ENCODE measurements at places on chromosomes 2 and 18.

GRCh38 chr2:186330050-186330449 is 156.0 kb upstream of the ZC3H15 start:
- DNase-seq: no peak

GRCh38 chr18:24319757-24320156 is 77.9 kb downstream of the OSBPL1A start:
- no peak for DNase-seq

DNA sequence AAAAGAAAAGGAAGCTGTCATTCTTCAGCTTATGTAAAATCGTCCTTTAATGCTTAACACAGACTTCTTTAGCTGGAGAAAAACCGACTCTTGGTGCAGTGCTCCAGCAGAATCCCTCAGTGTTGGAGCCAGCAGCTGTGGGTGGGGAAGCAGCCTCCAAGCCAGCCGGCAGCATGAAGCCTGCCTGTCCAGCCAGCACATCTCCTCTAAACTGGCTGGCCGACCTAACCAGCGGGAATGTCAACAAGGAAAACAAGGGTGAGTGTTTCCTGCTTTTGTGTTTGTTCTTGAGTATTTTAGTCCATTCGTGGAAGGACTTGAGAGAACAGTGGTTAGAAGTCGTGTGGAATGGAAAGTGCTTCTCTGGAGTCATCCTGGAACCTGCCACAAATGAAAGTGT is 38.9 kb downstream of the KDM3A start:
- DNase-seq: no peak

- DNase-seq: no peak
Measured at GRCh38 chr18:29146068-29146467, 969.1 kb upstream of the CDH2 start.

- DNase-seq: no peak
Measured at GRCh38 chr2:13758412-13758811, 874.1 kb upstream of the LRATD1 start.

DNA sequence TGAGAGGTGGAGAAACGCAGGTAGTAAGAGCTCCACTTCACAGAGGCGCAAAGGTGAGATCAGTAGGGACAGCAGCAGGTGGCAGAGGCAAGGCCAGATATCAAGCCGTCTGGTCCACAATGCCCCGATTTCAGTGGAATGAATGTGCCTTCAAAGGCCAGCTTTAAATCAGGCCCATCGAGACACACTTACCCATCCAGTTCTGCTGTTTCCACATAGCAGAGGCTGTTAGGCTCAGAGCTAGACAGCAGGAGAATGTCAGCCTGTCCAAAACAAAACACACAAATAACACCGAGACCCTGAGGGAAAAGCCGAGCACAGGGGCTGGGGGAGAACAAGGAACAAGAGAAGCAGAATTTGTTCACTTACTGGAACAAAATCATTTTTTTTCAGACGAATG is 75.8 kb upstream of the NARS1 start:
- DNase-seq: no peak

All from activated CD4-positive, alpha-beta T cell treated with anti-CD3 and anti-CD28 coated beads, Interleukin-2, amount 50 U/mL, for 24 hours (primary cell).